Liver (tissue), 10 donors: ENCODE measurements at places on chromosomes 6 and 20. TPM values are rescaled to one million over a fixed set of nuclear protein-coding genes. Genes with fewer than 3 reads are reported as not detected.
A peak's percentile ranks its signal among the peaks of the same experiment; 100 is the strongest.

HMGCLL1 gene
- total RNA-seq = 0.93 TPM

DPPA5 gene
- not detected for total RNA-seq

ESR1 gene
- total RNA-seq = 0.05 TPM

COL19A1 gene
- total RNA-seq = 0.25 TPM

PREX1 gene
- total RNA-seq = 18.0 TPM

NELFCD gene
- total RNA-seq = 39.1 TPM

DNA sequence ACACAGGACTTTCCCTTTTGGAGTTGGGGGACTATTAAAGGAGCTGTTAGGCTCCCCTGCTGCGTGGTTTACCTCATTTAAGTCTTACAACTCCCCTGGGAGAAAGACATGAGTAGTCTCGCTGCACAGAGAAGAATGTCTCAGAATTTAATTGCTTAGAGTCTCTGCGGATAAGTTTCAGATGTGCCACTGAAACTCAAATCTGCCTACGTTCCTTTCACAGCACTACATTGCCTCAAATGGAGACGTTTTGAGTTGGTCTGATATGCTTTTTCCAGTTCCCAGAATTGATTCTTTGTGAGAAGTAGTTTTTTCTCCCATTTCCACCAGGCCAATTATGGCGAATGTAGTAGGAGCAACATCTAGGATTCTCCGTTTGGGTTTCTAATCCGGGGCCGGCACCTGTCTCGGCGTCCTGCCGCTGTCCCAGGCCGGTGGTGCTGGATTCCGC is 532 bp upstream of the SLC35F1 start:
- no peak for DNase-seq

- DNase-seq = no peak
Measured at GRCh38 chr20:34712525-34713192, 8.5 kb downstream of the TP53INP2 start.

GRCh38 chr20:35000922-35001595 is 45.4 kb downstream of the MYH7B start:
- DNase-seq = no peak

DNA sequence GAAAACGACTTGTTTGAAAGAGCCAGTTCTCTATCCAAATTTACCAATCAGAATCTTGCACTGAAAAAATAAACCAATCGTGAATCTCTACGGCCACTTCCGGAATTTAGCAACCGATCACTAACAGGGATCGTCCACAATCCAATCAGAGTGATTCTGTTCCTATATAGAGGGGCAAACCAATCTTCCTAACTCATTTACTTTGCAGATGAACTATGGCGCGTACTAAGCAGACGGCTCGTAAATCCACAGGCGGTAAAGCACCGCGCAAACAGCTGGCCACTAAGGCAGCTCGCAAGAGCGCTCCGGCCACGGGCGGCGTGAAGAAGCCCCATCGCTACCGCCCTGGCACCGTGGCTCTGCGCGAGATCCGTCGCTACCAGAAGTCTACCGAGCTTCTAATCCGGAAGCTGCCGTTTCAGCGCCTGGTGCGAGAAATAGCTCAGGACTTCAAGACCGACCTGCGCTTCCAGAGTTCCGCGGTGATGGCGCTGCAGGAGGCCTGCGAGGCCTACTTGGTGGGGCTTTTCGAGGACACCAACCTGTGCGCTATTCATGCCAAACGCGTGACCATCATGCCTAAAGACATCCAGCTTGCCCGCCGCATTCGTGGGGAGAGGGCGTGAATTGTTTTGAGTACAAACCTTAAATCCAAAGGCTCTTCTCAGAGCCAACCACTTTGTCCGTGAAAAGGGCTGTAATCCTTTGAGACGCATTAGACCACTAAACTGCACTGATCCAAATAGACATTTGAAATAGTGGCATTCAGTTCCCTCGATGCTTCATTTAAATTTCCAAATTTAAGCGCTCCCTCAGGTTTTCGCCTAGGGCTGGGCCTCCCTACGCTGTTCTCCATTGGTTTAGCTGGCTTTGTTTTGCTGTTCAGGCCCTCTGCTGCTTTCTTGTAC is 138.0 kb downstream of the HFE start:
- DNase-seq = peak; percentile 62

DNA sequence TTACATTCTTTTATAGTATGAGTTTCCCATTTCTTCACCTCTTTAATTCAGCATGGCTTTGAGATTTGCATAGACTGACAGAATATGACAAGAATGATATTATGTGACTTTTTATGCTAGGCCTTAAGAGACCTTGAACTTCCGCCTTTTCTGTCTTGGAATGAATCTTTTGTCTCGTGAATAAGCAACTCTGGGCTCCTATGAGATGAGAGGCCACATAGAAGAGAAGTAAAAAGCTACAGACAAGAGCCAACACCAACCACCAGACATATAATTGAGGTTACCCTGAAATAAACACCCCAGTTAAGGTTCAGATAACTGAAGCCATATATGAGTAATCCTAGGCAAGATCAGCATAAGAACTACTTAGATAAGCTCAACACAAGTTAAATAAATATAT is 600.8 kb downstream of the MEI4 start:
- DNase-seq = no peak

- no peak for DNase-seq
Measured at GRCh38 chr6:16725145-16725864, 36.0 kb downstream of the ATXN1 start.

DNA sequence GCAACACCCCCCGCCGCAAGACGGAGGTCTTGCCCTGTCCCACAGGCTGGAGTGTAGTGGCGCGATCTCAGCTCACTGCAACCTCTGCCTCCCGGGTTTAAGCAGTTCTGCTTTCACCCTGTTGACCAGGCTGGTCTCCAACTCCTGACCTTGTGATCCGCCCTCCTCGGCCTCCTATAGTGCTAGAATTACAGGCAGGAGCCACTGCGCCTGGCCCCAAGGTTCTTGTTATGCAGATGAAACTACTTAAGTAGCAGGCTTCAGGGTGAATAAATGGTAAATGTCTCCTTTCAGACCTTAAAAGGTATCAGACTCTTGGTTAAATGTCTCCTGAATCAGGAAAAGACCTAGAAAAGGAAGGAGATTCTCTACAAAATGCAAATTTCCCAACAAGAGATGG is 95.4 kb upstream of the TMEM181 start:
- no peak for DNase-seq

GRCh38 chr6:156719720-156720563 is 57.2 kb upstream of the ARID1B start:
- peak; percentile 83 for DNase-seq

DNA sequence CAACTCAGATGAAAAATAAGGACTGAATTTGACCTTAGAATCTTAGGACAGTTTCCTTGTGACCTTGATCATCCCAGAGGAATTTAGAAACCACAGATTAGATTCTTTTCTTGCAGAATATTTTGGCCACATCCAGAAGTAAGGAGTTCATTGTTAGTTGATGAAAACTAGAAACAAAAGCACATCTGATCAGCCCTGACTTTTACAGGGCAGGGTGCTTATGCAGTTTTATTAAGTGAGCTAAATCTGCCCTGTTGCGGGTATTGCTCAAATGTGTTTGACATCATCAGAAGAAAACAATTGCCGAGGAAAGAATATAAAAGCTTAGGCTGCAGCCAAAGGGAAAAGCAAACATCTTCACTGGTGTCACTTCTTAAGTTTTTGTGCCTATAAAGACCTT is 100.8 kb downstream of the MTFR2 start:
- DNase-seq = no peak
